ENCODE measurements at places on chromosomes 12 and 14. TPM values are rescaled to one million over a fixed set of nuclear protein-coding genes. Genes with fewer than 3 reads are reported as not detected.

GRCh38 chr14:26286913-26287205 is 311.0 kb downstream of the NOVA1 start:
- no peaks in the 10 kb centered on the region for H3K27me3 ChIP-seq
- H3K4me3 ChIP-seq, result no peak overlapping the region
- H3K36me3 ChIP-seq, result no peaks in the 10 kb centered on the region
- H3K4me1 ChIP-seq, result peaks cover 12% of the 10 kb centered on the region
- peak overlapping the region; percentile 62 for H3K27ac ChIP-seq
- DNase-seq, result peak; percentile 38

GRCh38 chr12:120019938-120020337 is 30.9 kb downstream of the BICDL1 start:
- peaks cover 4% of the 10 kb centered on the region for H3K27me3 ChIP-seq
- no peaks in the 10 kb centered on the region for H3K36me3 ChIP-seq
- no peak overlapping the region for H3K4me3 ChIP-seq
- no peak for DNase-seq
- no peaks in the 10 kb centered on the region for H3K4me1 ChIP-seq

GRCh38 chr14:50944647-50945413 is 547 bp upstream of the PYGL start:
- H3K4me3 ChIP-seq, result peak overlapping the region; percentile 96
- H3K36me3 ChIP-seq, result peaks cover 2% of the 10 kb centered on the region
- no peaks in the 10 kb centered on the region for H3K27me3 ChIP-seq
- H3K4me1 ChIP-seq, result peaks cover 9% of the 10 kb centered on the region

- no peak overlapping the region for H3K27ac ChIP-seq
- DNase-seq, result peak; percentile 28
- H3K4me1 ChIP-seq, result peaks cover 2% of the 10 kb centered on the region
- no peak overlapping the region for H3K4me3 ChIP-seq
- H3K27me3 ChIP-seq, result no peaks in the 10 kb centered on the region
These were observed 370.5 kb downstream of the DIO2 start for GRCh38 chr14:79840831-79841230.

Gene PPP1R1A
- total RNA-seq, result not detected

DNA sequence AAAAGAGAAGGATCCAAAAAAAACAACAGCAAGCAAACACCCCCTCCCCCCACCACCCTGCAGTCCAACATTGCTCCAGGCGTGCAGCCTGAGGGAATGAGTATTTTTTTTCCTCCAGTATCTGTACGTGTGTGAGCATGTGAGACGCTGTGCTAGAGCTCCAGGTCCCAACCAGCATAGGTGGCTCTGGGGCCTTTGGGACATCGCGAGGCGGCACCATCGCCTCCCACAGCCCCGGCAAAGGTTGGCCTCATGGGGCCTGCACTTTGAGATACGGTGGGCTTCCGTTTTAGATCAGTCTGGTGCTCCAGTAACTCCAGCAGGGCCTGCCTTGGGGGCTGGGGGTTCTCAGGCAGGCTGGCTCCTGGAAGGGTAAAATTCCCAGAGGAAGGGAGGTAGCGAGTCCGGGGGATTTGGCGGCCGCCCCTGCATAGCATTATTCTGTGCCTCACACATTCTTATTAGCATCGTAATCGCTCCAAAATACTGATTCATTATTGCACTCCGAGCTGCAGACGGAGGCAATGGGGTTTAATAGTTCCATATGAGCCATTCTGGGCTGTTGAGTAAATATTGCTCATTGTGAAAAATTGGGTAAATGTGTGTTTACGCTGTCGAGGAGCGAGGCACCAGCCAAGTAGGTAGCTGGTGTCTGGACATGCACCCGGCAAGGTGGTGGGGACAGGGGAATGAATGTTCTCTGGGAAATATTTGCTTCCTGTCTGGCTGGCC is 143.1 kb upstream of the MYL2 start:
- no peaks in the 10 kb centered on the region for H3K36me3 ChIP-seq
- H3K27ac ChIP-seq, result no peak overlapping the region
- no peak for DNase-seq
- H3K27me3 ChIP-seq, result no peaks in the 10 kb centered on the region
- no peaks in the 10 kb centered on the region for H3K4me1 ChIP-seq

Gene CPNE8
- total RNA-seq, result not detected

DNA sequence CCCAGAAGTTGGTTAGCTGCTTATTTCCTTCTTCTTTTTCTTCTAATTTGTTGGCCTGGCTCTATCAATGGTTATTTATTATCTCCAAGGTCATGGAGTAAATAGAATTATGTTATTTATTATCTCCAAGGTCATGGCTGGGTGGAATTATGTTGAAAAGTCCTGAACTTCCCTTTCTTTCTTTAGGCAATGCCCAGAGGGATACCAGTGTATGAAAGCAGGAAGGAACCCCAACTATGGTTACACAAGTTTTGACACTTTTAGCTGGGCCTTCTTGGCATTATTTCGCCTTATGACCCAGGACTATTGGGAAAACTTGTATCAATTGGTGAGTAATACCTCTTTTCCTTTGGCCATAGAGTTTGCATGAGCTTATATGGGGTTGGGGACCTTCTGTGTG is 111.6 kb downstream of the SCN8A start:
- peaks cover 3% of the 10 kb centered on the region for H3K36me3 ChIP-seq
- H3K4me1 ChIP-seq, result no peaks in the 10 kb centered on the region
- no peak overlapping the region for H3K4me3 ChIP-seq
- H3K27ac ChIP-seq, result no peak overlapping the region
- DNase-seq, result no peak

- H3K27me3 ChIP-seq, result no peaks in the 10 kb centered on the region
- no peak for DNase-seq
- no peak overlapping the region for H3K4me3 ChIP-seq
- H3K4me1 ChIP-seq, result peaks cover 2% of the 10 kb centered on the region
These were observed 20.6 kb downstream of the FUT8 start for GRCh38 chr14:65433157-65433556.

GRCh38 chr14:61125041-61125866 is 144.2 kb downstream of the SLC38A6 start:
- no peaks in the 10 kb centered on the region for H3K27me3 ChIP-seq
- peaks cover 35% of the 10 kb centered on the region for H3K4me1 ChIP-seq
- no peak overlapping the region for H3K4me3 ChIP-seq
- H3K36me3 ChIP-seq, result no peaks in the 10 kb centered on the region
- H3K27ac ChIP-seq, result peak overlapping the region; percentile 88
- DNase-seq, result peak; percentile 48

DNA sequence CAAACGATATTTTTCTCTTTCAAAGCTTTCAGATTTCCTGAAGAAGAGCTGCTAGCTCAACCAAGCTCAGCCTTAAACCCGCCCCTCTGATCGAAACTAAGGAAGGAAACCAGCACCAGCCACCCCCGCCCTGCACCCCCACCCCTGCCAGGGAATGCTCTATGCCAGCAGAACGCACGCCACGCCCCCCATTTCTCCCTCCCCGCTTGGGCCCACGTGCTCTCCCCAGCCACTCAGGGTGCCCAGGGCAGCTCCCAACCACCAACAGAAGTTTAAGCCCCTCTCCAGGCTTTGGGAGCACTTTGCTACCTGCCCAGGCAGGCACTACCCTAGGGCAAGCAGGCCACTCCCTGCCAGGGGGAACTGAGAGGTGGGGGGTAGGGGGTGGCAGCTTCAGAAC is 18.8 kb upstream of the KRT78 start:
- peaks cover 15% of the 10 kb centered on the region for H3K4me1 ChIP-seq
- no peaks in the 10 kb centered on the region for H3K27me3 ChIP-seq
- no peak overlapping the region for H3K27ac ChIP-seq
- H3K4me3 ChIP-seq, result no peak overlapping the region
- no peaks in the 10 kb centered on the region for H3K36me3 ChIP-seq
- no peak for DNase-seq

- peak; percentile 43 for DNase-seq
- H3K4me3 ChIP-seq, result no peak overlapping the region
- H3K4me1 ChIP-seq, result peaks cover 28% of the 10 kb centered on the region
- H3K27me3 ChIP-seq, result no peaks in the 10 kb centered on the region
- H3K27ac ChIP-seq, result no peak overlapping the region
These were observed 163.7 kb downstream of the SNAPC1 start for GRCh38 chr14:61925732-61926435.

GRCh38 chr14:39033371-39033770 is 69.7 kb downstream of the SEC23A start:
- H3K4me1 ChIP-seq, result no peaks in the 10 kb centered on the region
- peaks cover 41% of the 10 kb centered on the region for H3K36me3 ChIP-seq
- no peak overlapping the region for H3K27ac ChIP-seq
- H3K4me3 ChIP-seq, result no peak overlapping the region

- no peaks in the 10 kb centered on the region for H3K4me1 ChIP-seq
- H3K4me3 ChIP-seq, result no peak within 1 kb of the TSS
- no peaks in the 10 kb centered on the region for H3K27me3 ChIP-seq
- H3K36me3 ChIP-seq, result no peaks in the 10 kb centered on the region
- H3K27ac ChIP-seq, result no peak within 1 kb of the TSS
These were observed at the start of gene FZD10 for GRCh38 chr12:130162267-130162666. FZD10 (plus strand) TSS chr12:130162464; CDS start chr12:130162943, 479 bp downstream.

Gene CLEC1B
- total RNA-seq, result not detected

GRCh38 chr14:37088356-37089215 is 83.8 kb downstream of the SLC25A21 start:
- H3K4me1 ChIP-seq, result peaks cover 4% of the 10 kb centered on the region
- H3K4me3 ChIP-seq, result no peak overlapping the region
- no peaks in the 10 kb centered on the region for H3K36me3 ChIP-seq
- H3K27ac ChIP-seq, result no peak overlapping the region

Gene OAS1
- not detected for total RNA-seq

- H3K27ac ChIP-seq, result no peak overlapping the region
- DNase-seq, result peak; percentile 36
- H3K27me3 ChIP-seq, result no peaks in the 10 kb centered on the region
- H3K4me3 ChIP-seq, result no peak overlapping the region
- H3K4me1 ChIP-seq, result no peaks in the 10 kb centered on the region
- no peaks in the 10 kb centered on the region for H3K36me3 ChIP-seq
These were observed 30.9 kb upstream of the WDR89 start for GRCh38 chr14:63672417-63673180.

GRCh38 chr14:84493779-84494178 is 1036.2 kb upstream of the FLRT2 start:
- H3K36me3 ChIP-seq, result no peaks in the 10 kb centered on the region
- H3K4me3 ChIP-seq, result no peak overlapping the region
- no peak for DNase-seq
- H3K4me1 ChIP-seq, result no peaks in the 10 kb centered on the region

DNA sequence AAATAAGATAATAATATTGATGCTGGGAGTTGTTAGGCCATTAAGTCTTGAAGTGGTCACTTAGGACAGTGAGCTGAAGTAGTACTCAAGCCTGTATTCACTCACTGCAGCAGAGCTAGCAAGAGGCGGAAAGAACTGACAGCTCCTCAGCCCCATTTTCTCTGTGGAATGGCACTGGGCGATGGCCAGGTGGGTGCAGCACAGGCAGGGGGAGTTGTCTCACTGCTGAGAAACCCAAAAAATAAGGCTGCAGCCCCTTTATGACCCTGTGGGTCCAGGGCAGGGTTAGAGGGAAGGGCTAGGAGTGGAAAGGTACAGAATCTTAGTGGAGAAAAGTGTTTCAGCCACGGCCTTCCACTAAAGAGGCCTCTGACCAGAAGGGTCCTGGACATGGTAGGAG is 35.5 kb downstream of the PDZRN4 start:
- no peak for DNase-seq
- H3K27ac ChIP-seq, result no peak overlapping the region

Gene OTUB2
- total RNA-seq, result 2.2 TPM

GRCh38 chr12:104279164-104279563 is 24.4 kb upstream of the EID3 start:
- no peak for DNase-seq
- no peaks in the 10 kb centered on the region for H3K27me3 ChIP-seq
- peak overlapping the region; percentile 7 for H3K4me3 ChIP-seq
- peaks cover 15% of the 10 kb centered on the region for H3K4me1 ChIP-seq

GRCh38 chr12:91889910-91890309 is 255.7 kb downstream of the BTG1 start:
- no peaks in the 10 kb centered on the region for H3K36me3 ChIP-seq
- no peak overlapping the region for H3K4me3 ChIP-seq
- H3K4me1 ChIP-seq, result peaks cover 2% of the 10 kb centered on the region
- DNase-seq, result no peak
- H3K27me3 ChIP-seq, result no peaks in the 10 kb centered on the region

GRCh38 chr14:78164226-78164853 is 5.8 kb upstream of the NRXN3 start:
- no peaks in the 10 kb centered on the region for H3K4me1 ChIP-seq
- no peak overlapping the region for H3K4me3 ChIP-seq
- H3K36me3 ChIP-seq, result no peaks in the 10 kb centered on the region
- H3K27ac ChIP-seq, result no peak overlapping the region
- H3K27me3 ChIP-seq, result no peaks in the 10 kb centered on the region

GRCh38 chr12:49244176-49244575 is 20.7 kb upstream of the TUBA1C start:
- H3K27me3 ChIP-seq, result no peaks in the 10 kb centered on the region
- peak overlapping the region; percentile 92 for H3K27ac ChIP-seq
- peaks cover 12% of the 10 kb centered on the region for H3K4me1 ChIP-seq
- no peaks in the 10 kb centered on the region for H3K36me3 ChIP-seq
- H3K4me3 ChIP-seq, result no peak overlapping the region
- peak; percentile 82 for DNase-seq

DNA sequence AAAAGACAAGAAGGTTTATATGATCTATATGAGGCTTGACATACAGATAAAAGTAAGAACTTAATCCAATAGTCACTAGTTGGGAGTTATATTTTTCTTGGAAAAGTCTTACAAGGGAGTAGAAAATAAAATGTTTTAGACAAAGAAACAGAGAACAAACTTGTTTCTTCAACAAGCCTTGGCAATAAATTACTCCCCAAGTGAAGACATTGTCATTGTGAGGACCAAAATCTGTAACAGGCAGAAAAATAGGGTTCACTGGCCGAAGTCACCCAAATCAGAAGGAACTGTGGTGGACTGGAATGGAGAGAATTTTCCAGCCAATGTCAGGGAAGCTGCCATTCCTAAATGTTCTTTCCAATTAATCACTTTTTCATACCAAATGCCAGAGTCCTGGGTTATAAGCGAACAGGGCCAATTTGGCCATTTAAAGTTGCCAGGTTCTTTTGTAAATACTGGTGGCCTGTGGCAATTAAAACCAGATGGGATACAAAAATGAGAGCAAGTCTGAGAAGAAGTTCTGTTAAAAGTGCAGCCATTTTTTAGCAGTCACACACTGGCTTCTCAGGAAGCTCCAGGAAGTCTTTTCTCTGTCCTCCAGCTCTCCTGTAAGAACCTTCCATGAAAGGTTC is 117.3 kb upstream of the OVCH1 start:
- peaks cover 16% of the 10 kb centered on the region for H3K4me1 ChIP-seq
- no peak overlapping the region for H3K27ac ChIP-seq
- H3K27me3 ChIP-seq, result no peaks in the 10 kb centered on the region
- no peak overlapping the region for H3K4me3 ChIP-seq

Gene B3GNT4
- under 0.01 TPM for total RNA-seq

All from IMR-90 (cell line).